GM12891 (cell line): ENCODE measurements at places on chromosomes 2 and 18.

- no peak for DNase-seq
These were observed 97.1 kb upstream of the TMEM178A start for GRCh38 chr2:39568561-39569006.

- DNase-seq, result peak; percentile 77
These were observed at the start of gene VAMP5 for GRCh38 chr2:85584354-85584856. Gene VAMP5, plus strand, starts transcription at chr2:85584431. Its CDS starts 60 bp downstream, at chr2:85584491.

GRCh38 chr2:196277002-196277401, 105.6 kb upstream of the STK17B start:
- DNase-seq, result peak; percentile 28

GRCh38 chr2:240888130-240888889, 7.6 kb downstream of the MAB21L4 start:
- no peak for DNase-seq

DNA sequence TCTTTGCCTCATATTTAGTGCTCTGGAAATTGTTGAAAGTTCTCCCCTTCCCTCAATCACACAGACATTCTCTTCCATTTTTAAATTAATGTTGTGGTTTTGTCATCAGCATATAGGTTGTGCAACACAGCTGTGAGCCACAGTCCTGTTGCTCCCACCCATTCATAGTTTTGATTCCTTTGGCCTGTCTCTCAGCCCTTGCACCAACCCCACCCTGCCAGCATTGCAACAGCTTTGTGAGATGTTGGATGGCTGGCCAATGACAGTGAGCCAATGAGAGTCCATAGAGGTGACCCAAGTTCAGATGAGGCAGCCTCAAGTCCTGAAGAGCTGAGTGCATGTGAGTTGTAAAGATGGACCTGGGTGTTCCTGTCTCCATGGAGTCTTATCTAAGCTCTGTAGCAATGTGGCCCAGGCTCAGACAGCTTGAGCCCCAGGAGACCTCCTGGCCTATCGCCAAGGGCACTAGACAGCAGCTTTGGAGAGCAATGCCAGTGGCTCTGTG, 775.5 kb downstream of the RNF144A start:
- DNase-seq, result no peak
